ENCODE measurements at places on chromosomes 3 and 15. TPM values are rescaled to one million over a fixed set of nuclear protein-coding genes. Genes with fewer than 3 reads are reported as not detected.

PRRT3 gene
- total RNA-seq = 0.64 TPM

GP9 gene
- total RNA-seq = 0.48 TPM

CSPG4 gene
- total RNA-seq = 42.9 TPM

TUSC7 gene
- not detected for total RNA-seq

SST gene
- total RNA-seq = not detected

TRH gene
- total RNA-seq = not detected

ZIC4 gene
- 0.15 TPM for total RNA-seq

- no peaks in the 10 kb centered on the region for H3K27me3 ChIP-seq
- H3K27ac ChIP-seq = no peak overlapping the region
Observed at GRCh38 chr3:111299192-111299615, 227.6 kb downstream of the NECTIN3 start.

DNA sequence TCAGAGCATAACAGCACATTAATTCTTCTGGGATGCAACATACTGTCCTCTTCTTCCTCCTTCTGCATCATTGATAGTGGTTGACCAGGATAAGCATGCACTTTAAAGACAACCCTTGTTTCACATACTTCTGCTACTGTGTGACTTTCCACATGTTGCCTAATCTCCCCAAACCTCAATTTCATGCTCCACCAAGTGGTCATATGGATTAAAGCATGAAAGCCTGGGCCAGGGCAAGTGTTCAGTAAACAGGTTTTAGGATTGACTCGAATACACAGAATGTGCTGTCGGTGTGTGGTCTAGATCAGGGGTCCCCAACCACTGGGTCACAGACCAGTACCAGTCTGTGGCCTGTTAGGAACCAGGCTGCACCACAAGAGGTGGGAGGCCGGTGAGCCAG lies 22.5 kb upstream of the BFSP2 start:
- no peaks in the 10 kb centered on the region for H3K27me3 ChIP-seq
- no peak overlapping the region for H3K4me3 ChIP-seq
- no peaks in the 10 kb centered on the region for H3K4me1 ChIP-seq
- no peak overlapping the region for H3K27ac ChIP-seq
- no peak for DNase-seq

DNA sequence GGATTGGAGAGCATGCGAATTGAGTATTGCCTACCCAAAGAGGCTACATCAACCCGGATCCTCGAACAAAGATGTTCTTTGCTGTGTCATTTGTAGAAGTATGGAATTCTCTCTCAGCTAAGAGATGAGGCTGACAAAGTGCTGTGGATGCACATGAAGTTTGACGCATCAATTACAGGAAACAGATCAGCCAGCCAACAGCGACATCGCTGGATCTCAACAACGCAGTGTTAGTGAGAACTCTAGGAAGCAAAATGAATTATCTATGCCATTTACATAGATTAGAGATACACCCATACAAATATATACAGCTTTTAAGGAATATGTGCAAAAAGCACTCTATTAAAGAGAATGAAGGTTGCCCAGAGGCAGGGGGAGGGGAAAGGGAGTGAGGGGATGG lies 160.6 kb upstream of the RGMA start:
- H3K36me3 ChIP-seq = no peaks in the 10 kb centered on the region
- H3K27ac ChIP-seq = no peak overlapping the region
- H3K27me3 ChIP-seq = no peaks in the 10 kb centered on the region
- no peak overlapping the region for H3K4me3 ChIP-seq

- DNase-seq = no peak
- no peaks in the 10 kb centered on the region for H3K4me1 ChIP-seq
- H3K36me3 ChIP-seq = no peaks in the 10 kb centered on the region
- no peak overlapping the region for H3K4me3 ChIP-seq
- H3K27ac ChIP-seq = no peak overlapping the region
- no peaks in the 10 kb centered on the region for H3K27me3 ChIP-seq
Observed at GRCh38 chr3:135081451-135081850, 286.4 kb downstream of the EPHB1 start.

- H3K4me1 ChIP-seq = peaks cover 5% of the 10 kb centered on the region
- peaks cover 71% of the 10 kb centered on the region for H3K27me3 ChIP-seq
- H3K27ac ChIP-seq = no peak within 1 kb of the TSS
- peak within 1 kb of the TSS; percentile 64 for H3K4me3 ChIP-seq
- DNase-seq = no peak
- H3K36me3 ChIP-seq = no peaks in the 10 kb centered on the region
Observed at GRCh38 chr3:32817558-32818228, at the start of gene TRIM71. TSS of gene TRIM71 (plus strand) at chr3:32817997. CDS start at chr3:32818081, 84 bp downstream.

DNA sequence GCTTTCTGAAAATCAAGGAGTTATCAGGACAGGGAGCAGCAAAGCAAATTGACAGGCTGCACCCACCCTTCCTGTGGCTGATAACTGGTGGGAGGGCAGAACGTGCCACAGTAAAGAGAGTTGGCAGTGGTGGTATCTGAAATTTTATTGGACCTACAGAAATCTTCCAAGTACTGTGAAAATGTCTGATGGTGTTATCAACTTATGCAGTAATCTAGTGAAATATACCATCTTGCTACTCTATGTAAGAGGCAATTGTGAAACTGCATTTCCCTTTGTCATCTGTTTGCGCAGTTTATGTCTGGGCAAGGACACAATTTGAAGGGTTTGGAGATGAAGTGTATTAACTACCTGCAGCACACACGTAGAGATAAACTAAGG lies 1.5 kb downstream of the PLCL2 start:
- H3K27ac ChIP-seq = no peak overlapping the region
- DNase-seq = no peak
- H3K4me1 ChIP-seq = no peaks in the 10 kb centered on the region
- peak overlapping the region; percentile 78 for H3K4me3 ChIP-seq
- no peaks in the 10 kb centered on the region for H3K36me3 ChIP-seq

DNA sequence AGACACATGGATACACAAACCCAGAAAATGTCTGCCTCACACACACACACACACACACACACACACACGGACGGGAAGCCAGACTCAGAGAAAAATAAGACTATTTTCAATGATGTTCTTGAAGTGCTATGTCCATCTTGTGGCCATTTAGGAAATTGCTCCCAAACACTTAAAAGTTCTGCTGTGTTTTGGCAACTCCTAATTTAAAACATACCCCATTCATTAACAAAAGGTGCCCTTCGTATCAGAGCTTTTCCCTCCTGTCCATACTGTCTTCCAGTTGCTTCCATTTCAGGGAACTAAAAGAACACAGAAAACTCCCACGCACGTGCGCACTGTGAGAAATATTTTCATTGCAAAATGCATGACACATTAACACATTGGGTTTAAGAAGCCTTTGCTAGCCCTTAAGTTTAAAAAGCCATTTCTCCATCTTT lies 44.6 kb downstream of the SLC12A1 start:
- DNase-seq = no peak
- no peaks in the 10 kb centered on the region for H3K36me3 ChIP-seq
- no peak overlapping the region for H3K27ac ChIP-seq
- no peaks in the 10 kb centered on the region for H3K27me3 ChIP-seq

DNA sequence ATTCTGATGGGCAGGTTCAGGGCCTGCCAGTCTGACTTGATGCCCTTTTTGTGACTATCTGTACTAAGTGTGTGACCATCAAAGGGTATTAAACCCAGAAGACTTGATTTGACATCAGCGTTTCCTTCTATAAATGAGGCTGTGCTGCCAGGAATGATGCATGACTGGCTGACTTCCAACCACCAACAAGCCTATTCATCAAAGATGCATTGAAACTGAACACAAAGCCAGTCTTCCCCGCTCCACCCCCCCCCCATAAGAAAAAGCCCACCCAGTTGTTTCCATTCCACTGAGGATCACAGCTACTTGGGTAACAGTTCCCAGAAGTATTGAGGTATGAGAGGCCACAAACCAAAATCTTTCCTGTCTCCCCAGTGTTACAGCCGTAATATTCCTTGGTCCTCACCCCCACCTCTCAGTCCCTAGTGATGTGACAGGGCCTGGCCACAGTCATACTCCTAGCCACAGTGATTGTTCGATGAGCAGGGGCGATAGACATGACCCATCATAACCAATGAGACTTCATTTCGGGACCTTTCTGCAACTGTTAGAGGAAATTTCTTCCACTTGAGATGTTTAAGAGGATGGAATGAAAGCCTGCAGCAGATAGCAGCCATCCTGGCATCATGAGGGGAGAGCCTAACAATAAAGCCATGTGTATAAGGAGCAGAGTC lies 22.6 kb downstream of the SH3BP5 start:
- no peaks in the 10 kb centered on the region for H3K27me3 ChIP-seq
- H3K4me1 ChIP-seq = no peaks in the 10 kb centered on the region
- no peak for DNase-seq
- no peak overlapping the region for H3K4me3 ChIP-seq
- peak overlapping the region; percentile 75 for H3K27ac ChIP-seq

- H3K4me3 ChIP-seq = no peak overlapping the region
- no peaks in the 10 kb centered on the region for H3K4me1 ChIP-seq
- H3K36me3 ChIP-seq = no peaks in the 10 kb centered on the region
- no peaks in the 10 kb centered on the region for H3K27me3 ChIP-seq
Observed at GRCh38 chr3:4956099-4956498, 23.1 kb upstream of the BHLHE40 start.

GRCh38 chr15:77531191-77532000 lies 101.3 kb downstream of the LINGO1 start:
- peaks cover 9% of the 10 kb centered on the region for H3K4me1 ChIP-seq
- DNase-seq = no peak
- H3K27me3 ChIP-seq = no peaks in the 10 kb centered on the region
- no peak overlapping the region for H3K27ac ChIP-seq

- no peaks in the 10 kb centered on the region for H3K36me3 ChIP-seq
- no peak overlapping the region for H3K4me3 ChIP-seq
- no peaks in the 10 kb centered on the region for H3K4me1 ChIP-seq
- no peak for DNase-seq
- no peaks in the 10 kb centered on the region for H3K27me3 ChIP-seq
Observed at GRCh38 chr3:129371041-129371826, 57.2 kb downstream of the EFCAB12 start.
